ENCODE measurements at places on chromosomes 11 and 22.

DNA sequence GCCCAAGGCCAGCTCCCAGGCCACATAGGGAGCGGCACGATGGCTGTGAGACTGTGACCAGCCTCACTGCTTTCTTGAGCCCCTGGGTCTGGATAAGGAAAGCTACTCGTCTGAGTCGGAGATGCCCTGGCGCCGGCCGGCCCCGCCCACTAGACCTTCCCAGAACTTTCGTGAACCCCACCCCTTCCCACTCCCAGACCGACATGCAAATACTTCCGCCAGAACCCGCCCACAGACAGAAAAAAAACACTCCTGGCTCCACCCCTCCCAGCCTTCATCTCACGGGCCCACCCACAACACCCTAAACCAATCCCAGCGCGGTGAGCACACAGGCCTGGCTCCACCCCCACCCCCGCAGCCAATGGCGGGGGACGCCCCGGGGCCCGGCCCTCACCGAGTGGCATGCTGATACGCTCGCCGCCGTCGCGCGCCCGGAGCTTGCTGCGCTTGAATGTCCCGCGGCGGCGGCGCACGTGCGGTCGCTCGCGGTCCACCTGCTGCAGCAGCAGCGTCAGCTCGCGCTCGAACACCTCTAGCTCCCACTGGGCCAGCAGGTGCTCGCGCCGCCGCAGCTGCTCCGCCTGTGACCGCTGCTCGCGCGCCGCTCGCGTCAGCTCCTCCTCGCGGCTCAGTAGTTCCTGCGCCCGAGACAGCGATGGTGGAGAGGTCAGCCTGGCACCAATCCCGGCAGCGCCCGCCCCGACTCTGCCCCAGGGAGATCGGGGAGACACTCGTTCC, 7.0 kb downstream of the MAP3K11 start:
- DNase-seq: peak; percentile 96

DNA sequence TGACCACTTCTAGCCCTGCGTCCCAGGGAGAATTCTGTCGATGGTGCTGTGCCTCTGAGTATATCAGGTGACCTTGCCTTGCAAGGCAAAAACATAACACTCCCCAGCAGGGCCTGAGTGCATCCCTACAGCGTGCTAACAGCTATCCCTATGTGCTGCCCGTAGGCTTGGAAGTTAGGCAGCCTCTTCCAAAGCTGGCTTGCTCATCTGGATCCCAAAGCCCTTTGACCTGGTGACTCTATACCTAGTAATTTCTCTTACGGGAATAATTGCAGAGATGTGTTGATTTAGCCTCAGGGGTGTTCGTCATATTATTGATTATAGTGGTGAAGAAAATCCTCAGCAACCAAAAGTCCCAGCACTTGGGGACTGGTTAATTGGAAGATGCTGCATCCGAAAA, 32.6 kb upstream of the CRYBB3 start:
- DNase-seq: no peak

GRCh38 chr22:19422440-19423301, 8.9 kb downstream of the HIRA start:
- DNase-seq: no peak

GRCh38 chr11:41040474-41040873, 419.0 kb downstream of the LRRC4C start:
- DNase-seq: no peak

- no peak for DNase-seq
Observed at GRCh38 chr11:74735365-74735928, 4.2 kb upstream of the CHRDL2 start.

DNA sequence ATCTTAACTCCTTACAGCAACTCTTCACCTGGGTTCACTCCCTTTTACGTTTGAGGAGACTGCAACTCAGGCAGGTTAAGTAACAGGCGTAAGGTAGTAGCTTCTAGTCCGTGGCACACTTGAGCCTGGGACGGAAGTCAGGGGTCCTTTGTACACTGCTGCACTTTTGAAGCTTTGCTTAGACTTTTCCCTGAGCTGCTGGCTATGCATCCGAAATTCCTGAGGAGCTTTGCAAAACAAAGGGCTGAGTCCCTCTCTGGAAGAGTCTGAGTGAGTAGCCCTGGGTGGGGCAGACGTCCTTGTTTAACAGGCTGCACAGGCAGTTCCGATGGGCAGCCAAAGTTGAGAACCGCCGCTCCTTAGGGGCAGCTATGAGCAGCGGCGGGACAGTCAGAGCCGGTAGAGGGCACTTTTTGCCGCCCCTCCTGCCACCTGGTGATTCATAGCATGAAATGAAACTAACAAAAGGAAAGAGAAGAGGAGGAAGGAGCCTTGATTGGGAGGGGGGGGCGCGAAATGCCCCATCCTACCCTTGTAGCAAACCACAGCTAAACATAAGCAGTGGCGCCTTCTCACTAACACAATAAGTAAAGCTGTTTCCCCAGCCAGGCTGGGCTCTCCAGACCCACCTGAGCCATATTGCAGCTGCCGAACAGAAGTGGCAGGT, 1.4 kb downstream of the TMEM109 start:
- peak; percentile 57 for DNase-seq

DNA sequence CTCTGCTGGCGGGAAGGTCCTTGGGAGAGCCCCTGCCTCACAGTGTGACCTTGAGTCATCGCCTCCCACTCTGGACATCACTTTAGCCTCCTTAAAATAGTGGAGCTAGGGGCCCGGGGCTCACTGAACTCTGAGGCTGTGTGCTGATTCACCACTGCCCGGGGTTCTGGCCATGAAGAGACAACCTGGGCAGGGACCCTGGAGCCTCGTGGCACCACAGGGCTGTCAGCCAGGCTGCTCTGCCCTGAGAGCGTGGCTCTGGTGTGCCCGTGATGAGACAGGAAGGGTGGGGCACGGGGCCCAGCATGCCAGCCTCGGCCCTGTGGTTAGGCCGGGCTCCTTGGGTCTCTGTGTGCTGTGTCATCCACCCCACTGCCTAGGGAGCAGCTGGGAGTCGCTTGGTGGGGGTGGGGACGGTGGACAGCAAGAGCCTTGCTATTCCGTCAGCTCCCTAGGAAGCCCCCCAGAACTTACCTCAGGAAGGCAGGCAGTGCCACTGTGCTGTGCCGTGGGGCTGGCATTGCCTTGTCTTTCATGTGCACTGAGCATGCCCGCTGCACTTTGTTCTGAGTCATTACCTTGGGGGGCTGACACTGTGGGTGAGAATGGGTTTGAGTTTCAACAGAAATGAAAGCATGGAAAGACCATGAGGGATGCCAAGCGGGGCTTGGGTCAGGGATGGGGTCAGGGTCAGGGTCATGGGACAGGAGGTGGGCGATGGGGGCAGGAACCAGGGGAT, 31.7 kb downstream of the TPCN2 start:
- no peak for DNase-seq

DNA sequence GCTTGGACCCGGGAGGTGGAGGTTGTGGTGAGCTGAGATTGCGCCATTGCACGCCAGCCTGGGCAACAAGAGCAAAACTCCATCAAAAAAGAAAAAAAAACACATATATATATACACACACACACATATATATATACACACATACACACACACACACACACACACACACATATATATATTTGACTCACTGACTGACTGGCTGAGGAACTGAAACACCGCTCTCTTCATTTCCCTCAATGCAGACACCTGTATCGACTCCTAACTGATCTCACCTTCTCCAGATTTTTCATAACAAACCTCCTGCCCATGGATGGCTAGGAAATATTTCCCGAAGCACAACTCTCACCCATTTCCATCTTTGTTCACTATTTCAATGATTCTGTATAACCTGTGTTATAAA, 140.7 kb upstream of the ANO3 start:
- DNase-seq: no peak

- no peak for DNase-seq
Observed at GRCh38 chr11:2390725-2391151, 9.8 kb upstream of the TSSC4 start.

- no peak for DNase-seq
Observed at GRCh38 chr11:69357458-69358397, 63.8 kb downstream of the MYEOV start.

DNA sequence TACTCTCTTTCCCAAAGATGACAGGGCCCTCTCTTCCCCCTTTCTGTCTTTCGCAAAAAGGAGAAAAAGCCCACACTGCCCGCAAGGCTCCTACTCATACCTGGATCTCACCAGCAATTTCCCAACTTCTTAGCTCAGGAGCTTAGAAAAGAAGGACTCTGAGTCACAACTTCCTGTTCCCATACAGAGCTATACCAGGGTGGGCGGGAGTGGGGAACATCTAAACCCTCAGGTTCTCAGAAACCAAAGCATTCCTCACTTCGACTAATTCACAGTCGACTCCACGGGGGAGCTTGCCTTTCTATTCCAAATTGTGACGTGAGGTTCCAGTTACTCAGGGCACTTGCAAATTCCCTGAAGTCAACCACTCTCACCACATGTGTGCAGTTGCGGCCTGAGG, 61.9 kb downstream of the MTNR1B start:
- no peak for DNase-seq

DNA sequence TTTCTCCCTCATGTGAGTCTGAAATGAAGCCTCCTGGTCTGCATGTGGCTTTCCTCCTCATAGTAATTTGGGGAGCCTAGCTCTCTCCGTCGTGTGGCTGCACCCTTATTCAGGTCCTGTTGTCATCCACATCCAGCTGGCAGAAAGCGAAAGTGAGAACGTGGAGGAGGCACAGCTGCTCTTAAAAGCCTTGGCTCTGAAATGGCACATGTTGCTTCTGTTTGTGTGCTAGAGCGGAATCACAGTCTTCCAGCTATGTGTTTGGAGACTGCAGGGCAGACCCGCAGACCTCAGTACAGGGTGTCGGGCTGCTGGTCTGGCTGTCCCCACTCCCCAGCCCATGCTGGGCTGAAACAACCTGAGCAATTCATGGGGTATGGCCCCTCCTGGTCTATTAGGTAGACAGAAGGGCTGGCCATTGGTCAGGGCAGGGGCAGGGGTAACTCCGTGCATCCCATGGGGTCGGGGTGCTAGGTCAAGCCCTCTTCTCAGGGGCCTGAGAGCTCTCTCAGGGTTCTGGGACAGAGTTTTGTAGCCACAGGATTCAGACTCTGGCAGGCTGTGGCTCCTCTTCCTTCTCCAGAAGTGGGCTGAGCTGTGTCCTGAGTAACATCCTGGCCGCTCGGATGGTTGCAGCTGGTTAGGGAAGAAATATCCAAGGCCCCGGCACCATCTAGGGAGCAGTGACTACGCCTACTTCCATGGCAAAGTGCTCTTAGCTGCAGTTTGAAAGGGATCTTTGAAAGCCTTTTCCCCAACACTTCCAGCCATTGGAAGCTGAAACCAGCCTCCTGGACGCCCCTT, 50.6 kb downstream of the C11orf96 start:
- no peak for DNase-seq

DNA sequence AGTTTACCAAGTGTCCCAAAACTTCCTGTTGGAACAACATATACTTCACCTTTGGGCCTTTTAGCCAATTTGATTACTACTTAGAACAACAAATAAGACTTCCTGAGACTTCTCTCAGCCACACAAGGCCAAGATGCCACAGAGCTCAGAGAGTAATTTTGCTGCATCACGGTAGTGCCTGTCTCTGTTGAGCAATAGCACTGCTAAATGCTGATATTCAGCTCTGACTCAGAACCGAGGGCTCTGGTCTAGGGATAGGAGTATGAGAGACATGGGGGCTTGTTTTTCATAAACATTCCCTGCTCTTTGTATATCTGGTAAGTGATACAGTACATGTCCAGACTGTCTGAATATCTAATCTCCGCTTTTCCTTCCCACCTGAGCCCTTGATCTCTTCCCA, 260.4 kb upstream of the ARHGAP20 start:
- no peak for DNase-seq

GRCh38 chr11:123086305-123086704, 24.4 kb upstream of the HSPA8 start:
- no peak for DNase-seq

DNA sequence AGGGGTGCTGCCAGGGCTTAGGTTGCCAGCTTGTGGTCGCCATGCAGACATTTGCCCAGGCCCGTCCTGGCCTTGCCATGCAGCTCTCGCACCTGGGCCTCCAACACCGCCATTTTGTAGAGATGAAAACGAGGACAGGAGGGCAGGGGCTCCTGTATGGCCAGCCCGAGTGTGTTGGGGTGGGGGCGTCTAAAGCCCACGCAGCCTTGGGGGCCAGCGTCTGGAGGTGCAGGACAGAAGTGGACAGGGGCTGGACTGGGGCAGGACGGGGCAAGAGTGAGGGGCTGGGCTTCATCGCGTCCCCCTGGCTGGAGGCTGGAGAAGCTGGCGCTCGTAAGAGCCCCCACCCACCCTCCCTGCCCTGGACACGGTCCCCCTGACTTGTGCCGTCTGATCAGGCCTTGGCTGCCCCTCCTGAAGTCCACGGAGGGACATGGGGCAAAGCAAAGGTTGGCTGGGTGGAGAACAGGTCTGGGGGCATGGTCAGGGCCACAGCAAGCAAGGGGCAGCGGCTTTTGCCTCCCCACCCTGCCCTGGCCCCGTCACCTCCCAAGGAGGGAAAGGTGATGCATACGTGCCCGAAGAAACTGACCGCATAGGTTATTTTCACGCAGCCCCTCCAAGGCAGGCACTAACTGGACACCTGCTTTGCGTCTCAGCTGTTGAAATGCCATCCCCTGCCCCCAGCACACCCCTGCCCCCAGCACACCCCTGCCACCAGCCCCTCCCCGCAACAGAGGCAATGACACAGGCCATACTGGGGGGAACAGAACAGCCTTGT, 815 bp downstream of the TNNT3 start:
- DNase-seq: no peak

GRCh38 chr11:2464451-2465165, 19.8 kb downstream of the KCNQ1 start:
- no peak for DNase-seq

GRCh38 chr11:36122671-36123070, 166.6 kb downstream of the COMMD9 start:
- DNase-seq: no peak

DNA sequence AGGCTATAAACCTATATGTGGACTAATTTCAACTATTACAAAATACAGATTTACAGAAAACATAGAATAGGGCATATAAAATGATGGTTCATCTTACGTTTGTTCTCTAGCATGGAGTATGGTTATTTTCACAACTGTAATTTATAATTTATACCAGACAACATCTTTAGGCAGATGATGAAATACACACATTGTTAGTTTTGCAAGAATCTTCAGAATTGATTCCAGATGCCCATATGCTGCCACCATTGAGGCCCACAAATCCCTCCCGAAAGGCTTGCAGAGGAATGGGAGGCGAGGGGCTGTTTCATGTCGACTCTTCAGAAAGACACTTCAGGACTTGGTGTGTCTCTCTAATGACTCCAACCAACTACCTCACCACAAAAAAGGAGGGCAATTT, 6.2 kb downstream of the PTPN5 start:
- DNase-seq: no peak

- no peak for DNase-seq
Observed at GRCh38 chr22:44707178-44707577, 5.2 kb downstream of the PRR5 start.

DNA sequence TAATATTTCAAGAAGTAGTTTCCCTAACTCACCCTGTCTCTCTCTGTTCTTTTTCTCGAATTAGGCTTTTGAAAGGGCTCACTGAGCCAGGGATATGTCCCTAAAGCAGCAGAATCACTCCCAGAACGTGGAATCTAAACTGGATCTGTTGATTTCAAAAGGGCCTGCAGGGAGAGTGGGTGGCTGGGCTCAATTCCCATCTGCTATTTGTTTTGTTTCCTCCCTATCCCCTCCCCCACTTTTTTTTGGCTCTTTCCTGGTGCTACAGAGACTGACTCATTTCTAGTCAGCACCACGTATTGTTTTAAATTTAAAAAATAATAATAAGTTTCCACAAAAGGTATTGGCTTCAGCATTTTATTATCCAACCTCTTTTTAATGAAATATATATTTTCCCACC, 961.5 kb downstream of the FAM181B start:
- DNase-seq: no peak

- DNase-seq: no peak
Observed at GRCh38 chr11:30210357-30210756, 20.5 kb upstream of the FSHB start.
